ENCODE measurements at places on chromosomes 16 and 17.
A peak's percentile ranks its signal among the peaks of the same experiment; 100 is the strongest.

DNA sequence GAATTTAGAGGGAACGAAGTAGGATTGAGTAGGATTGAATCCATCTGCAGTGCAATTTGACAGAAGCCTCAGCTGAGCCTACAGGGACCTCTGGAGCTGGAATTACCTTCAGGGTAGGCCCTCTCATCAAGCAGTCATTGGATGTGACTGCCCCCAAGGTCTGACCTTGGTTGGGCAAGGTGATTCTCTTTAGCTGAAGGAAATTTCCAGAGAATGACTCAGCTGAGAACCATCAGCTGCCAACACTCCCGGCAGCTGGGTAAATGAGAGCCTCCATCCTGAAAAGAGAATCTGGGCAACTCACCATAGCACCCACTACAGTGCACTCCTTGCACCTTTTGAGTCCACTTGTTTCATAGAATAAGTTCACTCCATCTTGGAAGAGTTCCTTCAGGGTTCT lies 113.5 kb upstream of the MED13 start:
- DNase-seq: peak; percentile 33

DNA sequence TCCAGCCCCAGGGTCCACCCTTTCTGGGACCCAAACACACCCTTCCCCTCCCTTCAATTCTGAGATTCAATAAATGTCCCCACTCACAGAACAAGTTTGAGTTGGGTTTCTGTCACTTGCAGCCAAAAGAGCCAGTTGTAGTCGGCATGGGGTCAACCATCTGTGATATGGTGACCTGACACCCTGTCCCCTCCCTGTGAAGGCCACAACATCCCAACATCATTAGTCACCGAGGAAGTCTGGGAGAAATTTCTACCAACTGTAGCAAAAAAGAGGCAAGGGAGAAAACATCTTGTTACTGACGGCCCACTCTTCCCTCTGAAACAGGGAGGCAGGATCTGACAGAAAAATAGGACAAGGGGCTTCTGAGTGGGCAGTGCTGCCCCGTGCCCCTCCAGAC lies 638 bp upstream of the LYZL6 start:
- no peak for DNase-seq

DNA sequence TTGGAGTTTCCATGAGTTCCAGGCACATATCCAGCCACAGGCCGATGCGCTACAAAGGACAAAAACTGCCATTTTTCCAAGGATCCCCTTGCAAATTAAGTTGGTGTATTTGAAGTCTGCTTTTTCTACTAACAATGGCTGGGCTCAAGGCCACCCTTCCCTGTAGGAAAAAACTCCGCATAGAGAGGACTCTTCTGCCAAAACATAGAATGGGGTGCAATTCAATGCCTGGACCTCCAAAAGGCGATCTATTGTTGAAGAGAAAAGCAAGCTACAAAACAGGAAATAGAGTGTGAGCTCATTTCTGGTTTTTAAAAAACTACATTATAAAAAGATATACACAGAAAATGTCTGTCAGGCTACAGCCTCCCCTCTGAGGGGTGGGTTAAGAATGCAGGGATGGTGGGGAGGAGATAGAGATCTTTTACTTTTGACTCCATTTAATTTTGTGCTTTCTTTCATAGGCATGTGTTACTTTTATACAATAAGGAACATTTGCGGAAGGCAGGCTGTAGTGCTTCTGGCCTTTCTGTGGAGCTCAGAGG lies 22.9 kb upstream of the PRSS54 start:
- no peak for DNase-seq

DNA sequence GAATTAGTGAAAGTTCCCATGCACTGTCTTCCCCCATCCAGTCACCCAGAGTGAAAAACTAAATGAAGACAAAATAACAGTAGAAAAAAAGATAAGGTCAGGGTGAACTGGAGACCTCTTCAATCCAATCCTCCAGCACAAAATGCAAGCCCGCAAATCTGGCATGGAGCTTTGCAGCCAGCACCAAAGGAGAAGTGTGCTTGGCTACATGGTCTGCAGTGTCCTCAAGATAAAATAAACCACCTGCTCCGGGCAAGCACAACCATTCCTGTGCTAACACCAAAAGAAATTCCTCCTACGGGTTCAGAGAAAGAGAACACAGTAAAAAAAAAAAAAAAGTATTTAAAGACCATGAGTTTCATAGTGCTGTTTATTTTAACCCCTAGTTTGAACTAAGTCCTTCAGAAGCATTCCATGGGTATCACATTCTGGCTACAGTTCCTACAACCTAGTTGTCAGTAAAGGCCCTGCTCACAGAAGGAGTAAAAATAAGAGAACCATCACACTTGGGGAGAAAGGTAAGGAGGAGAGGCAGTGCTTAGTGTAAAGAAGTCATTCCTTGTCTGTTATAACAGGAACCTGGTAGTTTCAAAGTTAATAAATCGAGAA lies 109.1 kb downstream of the GAS7 start:
- DNase-seq: peak; percentile 36

DNA sequence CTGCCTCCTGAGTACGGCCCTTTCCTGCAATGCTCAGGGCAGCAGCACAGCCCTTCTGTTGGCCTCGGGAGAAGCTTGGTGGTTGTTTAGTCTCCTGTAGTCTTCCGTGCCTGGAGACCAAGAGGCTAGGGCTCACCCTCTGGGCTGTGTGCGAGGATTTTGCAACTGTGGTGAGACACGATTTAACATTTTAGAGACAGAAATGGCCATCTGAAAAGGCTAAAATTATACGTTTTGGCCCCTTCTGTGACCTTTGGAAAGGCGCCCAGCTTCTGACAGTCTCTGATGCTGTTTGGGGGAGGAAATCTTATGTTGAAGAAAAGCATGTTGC lies 33.1 kb downstream of the FOXL1 start:
- DNase-seq: peak; percentile 90

Measured in IMR-90 (cell line).